ENCODE measurements at places on chromosomes 16 and 17.
A peak's percentile ranks its signal among the peaks of the same experiment; 100 is the strongest.

DNA sequence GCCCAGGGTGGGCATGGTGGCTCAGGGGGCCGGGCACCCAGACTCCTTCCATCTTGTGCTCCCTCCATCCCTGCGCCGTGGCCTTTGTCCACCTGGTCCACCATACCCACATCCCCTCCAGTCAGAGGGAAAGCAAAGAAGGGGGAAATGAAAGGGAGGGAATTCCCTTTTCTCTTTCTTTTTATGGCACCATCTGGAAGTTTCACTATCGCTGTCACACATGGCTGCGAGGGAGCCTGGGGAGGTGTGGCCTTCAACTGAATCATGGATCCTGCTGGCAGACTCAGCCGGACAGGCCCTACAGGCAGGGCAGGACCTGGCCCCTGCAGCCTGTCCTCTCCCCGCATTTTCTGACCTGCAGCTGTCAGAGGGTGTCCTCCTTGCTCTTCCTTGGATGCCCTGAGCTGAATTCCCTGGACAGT, 6.2 kb downstream of the SLC12A3 start:
- DNase-seq: peak; percentile 60

GRCh38 chr16:65142276-65142675, 20.4 kb upstream of the CDH11 start:
- DNase-seq: no peak

GRCh38 chr16:76441876-76442275, 164.7 kb downstream of the CNTNAP4 start:
- DNase-seq: no peak

DNA sequence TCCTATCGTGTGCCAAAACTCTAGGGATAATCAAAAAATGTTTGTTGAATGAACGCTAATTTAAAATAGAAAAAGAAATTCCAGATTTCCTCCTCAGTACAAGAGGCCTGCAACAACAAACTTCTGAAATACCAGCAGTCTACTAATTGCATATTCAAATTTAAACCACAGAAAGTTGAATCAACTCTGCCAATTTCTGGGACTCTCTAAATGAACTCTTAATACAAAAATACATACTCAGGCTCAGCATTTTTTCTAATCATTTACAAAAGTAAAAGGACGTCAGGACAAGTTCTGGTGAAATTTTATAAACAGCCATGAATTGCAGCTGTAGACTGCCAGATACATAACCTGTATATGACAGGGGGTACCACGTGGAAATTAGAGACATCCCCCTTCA, 49.0 kb downstream of the KANSL1 start:
- DNase-seq: no peak

GRCh38 chr16:26365161-26365940, 673.6 kb downstream of the HS3ST4 start:
- no peak for DNase-seq

DNA sequence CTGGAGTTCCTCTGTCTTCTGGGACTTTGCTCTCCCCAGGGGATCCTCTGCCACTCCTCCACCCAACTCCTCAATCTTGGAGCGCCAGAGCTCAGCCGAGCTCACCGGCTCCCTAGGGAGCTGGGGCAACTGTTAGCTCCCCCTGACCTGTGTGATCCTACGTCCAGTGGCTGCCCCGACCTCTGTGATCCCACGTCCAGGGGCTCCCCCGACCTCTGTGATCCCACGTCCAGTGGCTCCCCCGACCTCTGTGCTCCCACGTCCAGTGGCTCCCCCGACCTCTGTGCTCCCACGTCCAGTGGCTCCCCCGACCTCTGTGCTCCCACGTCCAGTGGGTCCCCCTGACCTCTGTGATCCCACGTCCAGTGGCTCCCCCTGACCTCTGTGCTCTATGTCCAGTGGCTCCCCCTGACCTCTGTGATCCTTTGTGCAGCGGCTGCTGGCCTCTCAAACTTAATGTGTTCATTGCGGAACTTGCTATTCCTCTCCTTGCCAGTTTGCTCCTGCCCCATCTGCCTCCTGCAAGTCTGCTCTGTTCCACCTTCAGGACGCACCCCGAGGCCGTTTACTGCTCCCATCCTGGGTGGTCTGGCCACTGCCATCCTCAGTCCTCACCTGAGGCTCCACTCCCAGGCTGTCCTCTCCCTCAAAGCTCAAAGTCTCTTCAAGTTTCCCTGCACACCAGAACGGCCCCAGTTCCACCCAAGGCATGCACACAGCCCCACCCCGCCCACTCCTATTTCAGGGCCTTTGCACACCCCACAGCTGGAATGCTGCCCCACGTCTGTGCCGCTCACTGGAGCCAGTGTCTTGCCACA, 2.8 kb downstream of the VPS9D1 start:
- no peak for DNase-seq

- DNase-seq: no peak
Observed at GRCh38 chr16:27290562-27290961, 22.0 kb upstream of the NSMCE1 start.

DNA sequence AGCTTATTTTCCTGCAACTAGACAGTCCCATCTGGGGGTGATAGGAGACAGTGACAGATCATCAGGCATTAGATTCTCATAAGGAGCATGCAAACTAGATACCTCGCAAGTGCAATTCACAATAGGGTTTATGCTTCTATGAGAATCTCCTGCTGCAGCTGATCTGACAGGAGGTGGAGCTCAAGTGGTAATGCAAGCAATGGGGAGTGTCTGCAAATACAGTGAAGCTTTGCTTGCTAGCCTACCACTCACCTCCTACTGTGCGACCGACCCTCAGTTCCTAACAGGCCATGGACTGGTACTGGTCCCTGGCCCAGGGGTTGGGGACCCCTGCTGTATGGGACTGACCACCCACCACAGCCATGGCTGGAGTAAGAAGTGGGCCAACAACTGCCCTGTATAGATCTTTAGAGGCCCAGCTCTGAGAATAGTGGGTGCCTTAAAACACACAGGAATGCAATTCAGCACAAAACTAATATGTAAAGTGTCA, 26.0 kb upstream of the IRX3 start:
- no peak for DNase-seq

DNA sequence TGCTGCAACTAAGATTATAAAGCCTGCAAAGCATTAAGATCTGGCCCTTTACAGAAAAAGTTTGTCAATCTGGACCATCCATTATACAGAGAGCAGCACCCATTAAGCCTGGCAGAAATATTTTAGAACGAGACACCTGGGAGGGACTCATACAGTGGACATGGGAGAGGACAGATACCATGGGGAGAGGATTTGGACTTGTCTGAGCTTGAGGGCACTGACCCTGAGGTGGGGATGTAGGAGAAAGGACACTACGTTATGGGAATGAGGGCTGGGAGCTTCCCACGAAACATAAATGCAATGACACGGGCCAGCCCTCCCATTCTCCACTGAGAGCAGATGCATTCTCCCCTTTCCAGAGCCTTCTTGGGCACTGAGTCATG, 6.2 kb downstream of the RUSF1 start:
- no peak for DNase-seq

DNA sequence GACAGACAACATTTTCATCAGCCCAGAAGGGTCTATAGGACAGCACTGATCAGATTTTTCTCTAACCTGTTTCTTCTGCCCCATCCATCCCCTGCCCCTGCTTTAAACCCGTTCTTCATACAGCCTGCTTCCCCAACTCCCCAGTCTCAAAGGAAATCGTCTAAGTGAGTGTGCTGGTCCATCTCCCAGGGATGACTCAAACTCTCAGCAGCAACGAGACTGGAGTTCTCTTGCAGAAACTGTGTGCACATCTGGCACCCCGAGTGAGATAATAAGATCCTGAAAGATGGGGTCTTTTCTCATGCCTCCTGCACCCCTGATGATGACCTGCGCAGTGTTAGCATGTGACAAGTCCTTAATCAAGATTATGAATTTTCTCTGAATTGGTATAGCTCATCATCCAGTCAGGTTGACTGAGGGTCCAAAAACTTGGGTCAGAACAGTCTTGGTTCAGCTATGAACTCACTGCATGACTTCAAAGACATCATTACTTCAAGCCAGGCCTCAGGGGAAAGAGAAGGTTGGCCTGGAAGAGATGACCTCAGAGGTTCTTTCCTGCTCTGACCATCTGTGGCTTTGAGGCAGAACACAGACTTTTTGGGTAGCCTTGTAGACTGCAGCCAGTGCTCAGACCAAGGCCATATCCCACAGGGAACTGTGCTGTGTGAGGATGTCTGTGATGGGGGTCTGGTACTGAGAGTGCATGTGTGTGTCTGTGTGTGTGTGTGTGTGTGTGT, 117.9 kb downstream of the SPACA3 start:
- no peak for DNase-seq

- no peak for DNase-seq
Observed at GRCh38 chr16:914440-914839, 56.3 kb downstream of the LMF1 start.

All from adipocyte (in vitro differentiated cells).